NCI-H2081 (cell line): ENCODE measurements at places on chromosomes 4 and X.

DNA sequence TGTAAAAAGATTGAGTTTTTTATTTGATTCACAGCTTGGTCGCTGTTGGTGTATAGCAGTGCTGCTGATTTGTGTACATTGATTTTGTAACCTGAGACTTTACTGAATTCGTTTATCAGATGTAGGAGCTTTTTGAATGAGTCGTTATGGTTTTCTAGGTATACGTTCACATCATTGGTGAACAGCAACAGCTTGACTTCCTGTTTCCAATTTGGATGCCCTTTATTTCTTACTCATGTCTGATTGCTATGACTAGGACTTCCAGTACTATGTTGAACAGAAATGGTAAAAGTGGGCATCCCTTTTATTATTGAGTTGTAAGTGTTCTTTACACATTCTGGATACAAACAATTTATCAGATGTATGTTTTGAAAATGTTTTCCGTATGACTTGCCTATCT lies 76.0 kb downstream of the ADGRG4 start:
- no peak for DNase-seq

DNA sequence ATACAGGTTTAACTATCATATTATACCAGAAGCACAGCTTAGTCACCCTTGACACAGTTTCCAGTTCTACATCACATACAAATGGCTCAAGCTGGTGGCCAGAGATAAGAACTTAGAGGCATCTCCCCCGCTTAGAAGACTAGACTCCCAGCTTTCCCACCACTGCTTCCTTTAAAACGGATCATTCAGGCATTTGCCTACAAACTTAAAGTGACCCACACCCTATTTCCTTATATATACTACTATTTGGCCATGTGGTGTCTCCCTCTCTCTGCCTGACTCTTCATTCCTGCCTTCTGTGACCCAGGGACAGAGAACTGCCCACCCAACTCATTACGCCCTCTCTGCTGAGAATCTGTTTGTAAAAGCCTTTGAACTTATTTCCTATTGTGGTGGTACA lies 781.2 kb upstream of the DIAPH2 start:
- DNase-seq: no peak

DNA sequence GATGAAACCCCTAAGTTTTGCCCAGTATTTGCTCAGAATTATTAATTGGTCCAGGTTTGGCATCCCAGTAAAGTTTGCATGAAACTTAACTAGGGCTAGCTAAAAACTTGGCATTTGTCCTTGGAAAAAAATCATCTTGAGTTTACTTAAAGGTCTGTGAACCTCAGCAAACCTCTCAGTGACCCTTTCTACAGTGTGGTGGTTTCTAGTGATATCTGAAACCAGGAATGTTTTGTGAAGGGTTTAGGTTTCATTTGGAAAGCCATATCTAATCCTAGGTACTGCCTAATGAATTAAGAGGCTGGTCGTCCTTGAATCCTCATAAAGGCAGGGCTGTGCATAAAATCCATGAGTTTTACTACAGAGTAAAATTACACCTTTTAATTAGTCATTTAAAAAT lies 218.5 kb upstream of the ANKRD50 start:
- no peak for DNase-seq

DNA sequence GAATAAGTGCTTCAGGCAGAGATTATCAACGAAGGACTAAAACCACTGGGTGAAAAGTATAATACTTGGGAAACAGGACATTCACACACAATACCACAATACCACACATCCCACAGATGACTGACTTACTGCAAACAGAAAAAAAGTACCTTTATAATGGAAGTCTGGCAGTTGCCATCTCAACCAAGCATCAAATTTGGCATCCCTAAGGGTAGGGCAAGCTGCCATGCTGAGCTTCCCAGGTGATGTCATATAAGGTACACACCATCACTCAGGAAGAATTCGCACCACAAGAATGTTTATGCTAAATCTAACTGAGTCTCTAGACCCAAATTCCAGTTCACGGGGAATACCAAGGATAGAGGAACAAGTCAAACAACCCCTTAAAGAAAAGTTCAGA lies 9.1 kb downstream of the QDPR start:
- DNase-seq: no peak

- no peak for DNase-seq
Measured at GRCh38 chr4:95293014-95293413, 255.8 kb downstream of the UNC5C start.

GRCh38 chr4:47531241-47531953 lies 46.3 kb downstream of the ATP10D start:
- no peak for DNase-seq

DNA sequence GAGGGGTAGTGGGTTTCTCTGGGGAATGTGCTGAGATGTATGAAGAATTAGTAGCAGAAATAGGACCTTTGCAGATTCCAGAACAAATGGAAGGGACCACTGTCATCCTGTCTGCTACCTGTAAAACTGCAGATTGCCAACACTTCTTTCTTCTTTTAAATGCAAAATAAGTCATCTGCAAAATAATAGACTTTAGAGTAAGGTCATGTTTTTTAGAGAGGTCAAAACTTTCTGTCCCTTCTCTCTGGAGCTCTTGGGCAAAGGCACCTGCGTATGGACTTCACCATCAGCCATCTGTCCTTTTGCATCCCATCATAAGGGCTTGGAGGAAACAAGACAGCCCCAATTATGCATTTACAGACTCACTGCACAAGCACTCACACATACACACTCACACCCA lies 121.1 kb upstream of the PPARGC1A start:
- DNase-seq: no peak

DNA sequence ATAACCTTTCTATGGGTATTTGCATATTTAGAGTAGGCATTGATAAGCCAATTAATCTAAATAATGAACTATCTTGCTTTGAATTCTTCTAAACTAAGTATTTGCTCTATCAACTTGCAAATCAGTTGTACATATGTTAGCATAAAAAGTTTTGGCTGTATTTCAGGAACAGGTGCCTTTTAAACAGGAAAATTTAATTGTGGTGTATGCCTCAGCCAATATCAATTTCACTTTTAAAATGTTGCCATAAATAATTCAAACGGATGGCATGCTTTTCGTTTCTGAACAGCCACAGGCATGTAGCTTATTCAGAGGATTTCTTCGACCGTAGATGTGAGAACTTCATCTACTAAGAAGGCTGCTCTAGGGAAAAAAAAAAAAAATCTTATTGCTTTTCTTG lies 99.9 kb downstream of the DCLK2 start:
- DNase-seq: no peak

GRCh38 chr4:187887906-187888305 lies 107.7 kb upstream of the ZFP42 start:
- no peak for DNase-seq

DNA sequence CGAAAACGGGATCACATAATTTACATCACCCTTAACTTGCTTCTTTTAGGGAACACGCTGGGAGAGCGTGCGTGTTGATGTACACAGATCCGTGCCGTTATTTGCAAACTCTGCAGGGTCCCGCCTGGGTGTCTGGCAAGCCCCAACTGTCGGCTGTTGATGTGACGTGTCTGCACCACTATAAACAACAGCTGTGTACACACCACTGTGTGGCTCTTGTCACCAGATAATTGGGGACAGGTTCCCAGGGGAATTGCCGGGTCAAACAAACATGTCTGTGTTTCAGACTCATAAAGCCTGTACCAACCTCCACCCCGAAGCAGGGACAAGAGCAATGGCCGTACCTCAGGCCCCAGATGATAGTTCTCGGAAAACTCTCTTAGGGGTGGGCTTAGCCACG lies 105.0 kb upstream of the AFAP1 start:
- DNase-seq: peak; percentile 100
